ENCODE measurements at places on chromosomes 7 and 10.

DNA sequence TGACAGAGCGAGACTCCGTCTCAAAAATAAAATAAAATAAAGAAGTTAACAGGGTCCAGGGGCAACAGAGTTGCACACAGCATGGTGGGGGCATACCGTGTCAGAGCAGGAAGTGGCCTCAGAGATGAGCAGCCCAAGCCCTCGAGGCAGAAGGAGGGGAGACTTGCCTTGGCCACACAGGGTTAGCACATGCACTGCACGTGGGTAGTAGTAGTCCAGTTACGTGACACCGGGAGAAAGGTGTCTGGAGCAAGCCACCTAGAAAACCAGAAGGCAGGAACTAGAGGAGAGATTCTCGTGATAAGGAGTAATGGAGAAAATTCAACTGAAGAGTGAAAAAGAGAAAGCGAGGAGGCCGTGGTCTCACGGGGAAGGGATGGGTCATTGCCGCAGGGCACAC, 9.8 kb upstream of the DENND2A start:
- no peak for DNase-seq

- no peak for DNase-seq
These were observed 2.1 kb downstream of the SPRN start for GRCh38 chr10:133422223-133422806.

DNA sequence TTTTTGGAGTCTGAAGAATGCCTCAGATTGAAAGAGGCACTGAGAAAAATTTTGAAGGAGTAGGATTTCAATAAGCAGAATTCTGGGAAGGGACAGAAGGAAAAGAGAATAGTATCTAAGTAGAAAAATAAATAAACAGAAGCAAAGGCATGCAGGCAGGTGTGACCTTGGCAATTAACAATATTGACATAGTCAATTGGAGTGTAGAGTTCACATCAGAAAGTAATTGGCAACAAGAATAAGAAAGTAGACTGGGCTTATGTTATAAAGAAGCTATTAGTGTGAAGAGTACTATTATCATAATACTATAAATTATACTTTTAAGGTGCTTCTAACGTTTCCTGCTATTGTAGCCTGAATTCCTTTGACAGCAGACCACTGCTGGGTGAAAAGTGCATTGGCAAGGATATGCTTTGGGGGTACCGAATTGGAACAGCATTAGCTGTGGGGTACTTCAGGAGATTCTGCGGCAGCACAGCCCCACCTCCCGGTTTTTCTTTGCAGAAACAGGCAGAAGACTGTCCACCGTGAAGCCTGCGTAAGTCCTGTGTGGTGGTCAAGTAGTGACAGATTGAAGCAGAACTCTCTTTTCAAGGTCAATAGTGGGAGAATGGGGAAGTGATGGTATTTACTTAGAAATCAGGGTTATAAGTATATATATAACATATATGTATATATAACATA, 357.0 kb downstream of the THSD7A start:
- no peak for DNase-seq

GRCh38 chr10:80542652-80543318, 5.1 kb downstream of the SH2D4B start:
- DNase-seq, result no peak

DNA sequence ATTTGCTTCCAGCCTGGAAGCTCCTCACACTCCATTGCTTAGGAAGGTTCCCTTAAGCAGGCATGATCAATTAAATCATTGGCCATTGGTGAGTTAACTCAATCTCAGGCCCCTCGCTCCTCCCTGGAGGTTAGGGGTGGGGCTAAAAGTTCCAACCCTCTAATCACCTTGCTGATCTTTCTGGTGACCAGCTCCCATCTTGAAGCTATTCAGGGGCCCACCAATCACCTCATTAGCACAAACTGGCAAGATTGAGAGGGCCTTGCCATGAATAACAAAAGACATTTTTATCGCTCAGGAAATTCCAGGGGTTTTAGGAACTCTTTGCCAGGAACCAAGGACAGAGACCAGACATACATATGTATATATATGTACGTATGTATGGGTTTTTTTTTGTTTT, 58.4 kb downstream of the AGK start:
- DNase-seq, result no peak
